Thyroid gland (tissue), 4 donors: ENCODE measurements at places on chromosomes 16 and 17.

GRCh38 chr16:89973235-89973634 is 24.7 kb downstream of the DEF8 start:
- DNase-seq = no peak

DNA sequence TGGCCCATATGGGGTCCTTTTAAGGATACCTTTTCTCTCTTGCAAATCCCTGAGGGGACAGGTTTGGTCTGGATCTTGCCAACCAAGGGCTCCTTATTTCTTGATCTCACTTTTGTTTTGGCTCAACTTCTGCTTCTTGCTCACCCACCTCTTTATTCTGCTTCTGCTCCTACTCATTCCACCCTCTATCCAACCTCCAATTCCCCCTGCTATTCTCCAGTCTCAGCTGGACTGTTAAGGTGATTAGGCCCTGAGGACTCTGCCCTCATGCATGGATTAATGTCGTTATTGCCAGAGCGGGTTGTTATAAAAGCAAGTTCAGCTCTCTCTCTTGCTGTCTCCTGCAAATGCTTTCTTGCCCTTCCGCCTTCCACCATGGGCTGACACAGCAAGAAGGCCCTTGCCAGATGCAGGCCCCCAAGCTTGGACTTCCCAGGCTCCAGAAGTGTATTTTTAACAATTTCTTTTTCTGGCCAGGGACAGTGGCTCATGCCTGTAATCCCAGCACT is 29.8 kb downstream of the LAT start:
- no peak for DNase-seq

DNA sequence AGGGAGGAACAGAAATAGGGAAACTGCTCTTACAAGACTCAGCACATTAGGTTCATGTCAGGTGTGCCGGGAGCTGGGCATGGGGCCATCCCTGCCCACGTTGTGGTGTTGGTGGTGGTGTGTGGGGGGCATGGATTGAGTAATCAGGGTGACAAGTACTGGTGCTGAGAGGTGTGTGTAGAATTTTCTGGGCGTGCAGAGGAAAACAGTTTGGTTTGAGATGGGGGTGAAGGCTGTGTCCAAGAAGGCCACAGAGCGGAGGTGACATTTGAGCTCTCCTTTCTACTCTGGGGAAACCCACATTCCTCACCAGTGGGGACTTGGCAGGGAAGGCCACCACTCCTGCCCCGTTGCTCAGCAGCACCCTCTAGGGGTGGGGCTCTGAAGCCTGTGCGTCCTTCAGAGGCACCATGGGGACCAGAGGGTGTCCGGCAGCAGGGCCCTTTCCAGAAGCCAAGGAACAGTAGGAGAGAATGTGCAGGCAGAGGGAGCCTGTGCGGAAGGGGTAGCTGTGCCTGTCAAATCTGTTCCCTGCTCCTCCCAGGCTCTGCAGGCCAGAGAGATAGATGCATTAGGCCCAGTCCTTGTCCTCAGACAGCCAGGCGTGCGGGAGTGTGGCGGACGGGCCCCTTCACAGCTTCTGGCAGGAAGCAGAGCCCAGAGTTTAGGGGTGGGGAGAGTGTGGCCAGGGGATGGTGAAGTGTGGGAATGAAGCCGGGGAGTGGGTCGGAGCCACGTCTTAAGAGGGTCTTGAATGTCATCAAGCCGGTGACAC is 48.7 kb upstream of the GSE1 start:
- peak; percentile 42 for DNase-seq

GRCh38 chr17:58280480-58281217 is at the start of gene MPO:
Gene MPO (minus strand): TSS chr17:58280935. CDS start chr17:58280758, 177 bp downstream.
- no peak for DNase-seq

DNA sequence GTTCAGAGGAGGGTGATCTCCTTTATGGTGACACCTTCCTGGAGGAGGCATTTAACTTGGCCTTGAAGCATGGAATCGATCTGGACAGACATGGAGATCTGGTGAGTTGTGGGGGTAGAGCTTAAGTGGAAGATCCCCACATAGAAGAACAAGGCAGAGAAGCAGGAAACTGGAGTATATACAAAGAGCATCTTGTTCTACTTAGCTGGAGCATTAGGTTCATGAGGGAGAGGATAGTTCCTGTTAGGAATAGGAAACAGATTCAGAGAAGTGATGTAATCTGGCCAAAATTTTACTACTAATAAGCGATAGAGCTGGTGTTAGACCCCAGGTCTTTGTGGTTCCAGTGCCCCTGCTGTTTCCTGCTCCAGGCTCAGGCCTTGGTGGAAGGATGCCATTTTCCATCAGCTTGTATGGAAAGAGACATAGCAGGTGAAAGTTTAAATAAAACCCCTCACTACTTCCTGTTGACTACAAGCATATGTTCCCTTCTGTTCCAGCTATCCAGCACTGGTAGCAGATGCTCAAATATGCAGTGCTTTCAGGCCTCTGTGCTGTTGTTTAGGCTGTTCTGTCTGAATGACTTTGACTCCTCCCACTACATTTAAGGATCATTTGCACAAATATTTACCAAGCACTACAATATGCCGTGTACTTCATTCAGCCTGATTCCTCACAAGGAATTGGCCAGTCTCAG is 9.4 kb downstream of the RPAIN start:
- DNase-seq = no peak

- DNase-seq = peak; percentile 88
Measured at GRCh38 chr17:74759941-74760340, 11.5 kb downstream of the NHERF1 start.

DNA sequence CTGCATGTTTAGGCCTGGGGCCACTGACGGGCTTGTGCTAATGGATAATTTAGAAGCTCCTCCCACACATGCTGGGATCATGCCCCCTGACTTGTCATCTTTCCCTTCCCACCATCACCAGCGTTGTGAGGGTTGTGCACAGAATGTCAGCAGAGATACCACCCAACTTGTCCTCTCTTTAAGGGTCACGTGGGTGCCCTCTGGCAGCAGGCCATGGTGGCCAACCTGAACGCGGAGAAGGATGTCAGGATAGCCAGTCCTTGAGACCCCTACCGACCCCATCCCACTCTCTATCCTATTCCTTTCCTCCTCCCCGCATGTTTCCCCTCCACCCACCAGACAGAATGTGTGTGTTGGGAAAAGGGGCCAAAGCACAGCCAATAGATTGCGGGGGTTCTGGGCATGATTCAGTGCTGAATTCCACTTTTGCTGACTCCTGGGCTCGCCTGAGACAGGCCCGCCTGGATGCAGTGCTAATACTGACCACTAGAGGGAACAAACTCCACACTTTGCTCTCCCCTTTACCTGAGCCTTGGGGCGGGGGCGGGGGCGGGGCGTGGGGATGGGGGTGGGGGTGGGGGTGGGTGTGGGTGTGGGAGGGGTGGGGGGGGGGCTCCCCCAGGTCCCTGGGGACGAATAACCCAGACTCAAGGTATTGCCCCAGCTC is at the start of gene GH2:
TSS of gene GH2 (minus strand) at position 10 of the 667 bp plus-strand sequence. CDS start 143 bp downstream, outside the sequence.
- peak; percentile 53 for DNase-seq

- no peak for DNase-seq
Measured at GRCh38 chr16:88035292-88035691, 84.1 kb downstream of the BANP start.

DNA sequence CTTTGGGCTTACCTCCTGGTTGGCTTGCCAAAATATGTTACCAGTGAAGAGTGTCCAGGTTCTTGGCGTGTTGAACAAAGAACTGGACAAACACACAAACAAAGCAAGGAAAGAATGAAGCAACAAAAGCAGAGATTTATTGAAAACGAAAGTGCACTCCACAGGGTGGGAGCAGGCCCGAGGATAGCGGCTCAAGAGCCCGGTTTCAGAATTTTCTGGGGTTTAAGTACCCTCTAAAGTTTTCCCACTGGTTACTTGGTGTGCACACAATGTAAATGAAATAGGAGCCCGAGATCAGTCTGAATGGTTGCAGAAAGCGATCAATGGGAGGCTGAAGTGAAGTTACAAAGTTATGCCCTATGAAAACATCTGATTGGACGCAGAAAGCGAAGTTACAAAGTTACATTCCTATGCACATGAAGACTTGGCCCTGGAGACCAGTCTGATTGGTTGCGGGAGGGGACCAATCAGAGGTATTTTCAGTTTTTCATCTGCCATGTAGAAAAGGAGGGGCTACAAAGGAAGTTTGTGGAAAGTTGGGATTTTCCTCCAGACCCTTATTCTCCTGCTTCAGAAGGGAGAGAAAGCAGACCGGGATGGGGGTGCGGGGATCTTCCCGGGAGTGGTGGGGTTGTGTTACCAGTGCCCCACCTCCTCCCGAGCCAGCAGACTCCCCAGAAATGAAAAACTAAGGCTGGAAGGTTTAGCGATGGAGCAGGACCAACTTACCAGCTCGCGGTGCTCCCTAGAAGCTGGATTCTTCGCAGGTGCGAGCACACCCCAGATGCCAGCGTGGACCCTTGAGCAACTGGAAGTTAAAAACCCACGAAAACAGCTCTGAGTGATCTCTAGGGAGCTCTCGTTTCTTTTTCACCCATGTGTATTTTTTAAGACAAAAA is at the start of gene SLFN12:
TSS of gene SLFN12 (minus strand) at position 325 of the 899 bp plus-strand sequence. CDS start 9,472 bp downstream, outside the sequence.
- peak; percentile 74 for DNase-seq

DNA sequence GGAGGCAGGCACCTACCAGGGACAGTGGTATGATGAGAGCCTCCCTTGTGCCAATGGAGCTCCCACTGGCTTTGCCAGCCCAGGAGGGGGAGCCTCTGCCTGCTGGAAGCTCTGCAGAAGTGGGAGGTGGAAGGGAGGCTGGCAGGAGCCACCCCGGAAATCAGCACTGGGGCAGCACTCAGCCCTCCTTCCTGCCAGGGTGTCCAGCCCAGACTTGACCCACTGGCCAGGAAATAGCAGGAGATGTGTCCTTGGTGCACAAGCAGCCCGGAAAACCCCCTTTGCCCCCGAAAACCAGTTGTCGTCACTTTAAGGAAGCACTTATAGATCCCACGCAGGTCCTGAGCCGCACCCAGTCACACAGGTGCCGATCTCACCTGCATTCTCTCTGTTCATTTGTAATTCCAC is 49.3 kb upstream of the CACNG4 start:
- DNase-seq = peak; percentile 15

GRCh38 chr17:78764871-78765270 is 17.2 kb downstream of the CYTH1 start:
- DNase-seq = no peak

DNA sequence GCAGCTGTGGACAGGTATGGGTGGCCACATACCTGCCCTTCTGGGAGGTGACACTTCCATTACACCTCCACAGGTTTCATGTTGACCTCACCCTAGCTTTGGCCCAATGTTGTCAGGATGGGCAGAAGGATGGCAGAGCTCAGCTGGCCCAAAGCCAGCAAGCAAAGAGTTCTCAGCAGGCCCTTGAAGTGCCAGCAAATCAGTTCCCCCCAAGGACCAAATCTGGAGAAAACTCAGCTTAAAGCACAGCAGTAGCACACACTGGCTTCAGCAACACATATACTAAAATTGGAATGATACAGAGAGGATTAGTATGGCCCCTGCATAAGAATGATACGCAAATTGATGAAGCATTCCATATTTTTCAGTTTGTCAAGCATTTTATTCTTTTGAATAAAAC is 13.4 kb downstream of the ARL4D start:
- peak; percentile 68 for DNase-seq
